ENCODE measurements at places on chromosomes 4 and X.

GRCh38 chrX:152061083-152061482, 77.3 kb downstream of the MAGEA10 start:
- no peak for DNase-seq

GRCh38 chrX:13195340-13195739, 124.5 kb downstream of the ATXN3L start:
- DNase-seq = no peak

GRCh38 chr4:24922416-24922815, 9.6 kb upstream of the CCDC149 start:
- DNase-seq = no peak

DNA sequence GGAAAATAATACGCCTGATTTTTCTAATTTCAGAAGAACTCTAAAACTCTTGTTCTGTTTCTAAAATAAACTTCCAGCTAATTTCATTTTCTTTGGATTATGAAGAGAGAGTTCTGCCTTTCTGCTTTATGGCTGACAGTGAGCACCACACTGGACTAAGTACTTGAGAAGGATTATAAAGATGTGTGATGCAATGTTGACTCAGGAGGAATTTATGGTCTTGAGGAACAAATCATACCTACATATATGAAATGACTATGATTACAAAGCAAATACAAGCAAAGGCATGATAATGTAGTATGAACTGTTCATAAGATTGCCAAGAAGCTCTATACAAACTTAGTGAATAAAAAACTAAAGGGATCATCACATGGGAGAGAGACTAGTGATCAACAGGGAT, 13.0 kb upstream of the SLC25A5 start:
- no peak for DNase-seq

GRCh38 chrX:28628120-28628519, 40.9 kb downstream of the IL1RAPL1 start:
- no peak for DNase-seq

- no peak for DNase-seq
Observed at GRCh38 chr4:152360045-152360410, 175.9 kb downstream of the FBXW7 start.

DNA sequence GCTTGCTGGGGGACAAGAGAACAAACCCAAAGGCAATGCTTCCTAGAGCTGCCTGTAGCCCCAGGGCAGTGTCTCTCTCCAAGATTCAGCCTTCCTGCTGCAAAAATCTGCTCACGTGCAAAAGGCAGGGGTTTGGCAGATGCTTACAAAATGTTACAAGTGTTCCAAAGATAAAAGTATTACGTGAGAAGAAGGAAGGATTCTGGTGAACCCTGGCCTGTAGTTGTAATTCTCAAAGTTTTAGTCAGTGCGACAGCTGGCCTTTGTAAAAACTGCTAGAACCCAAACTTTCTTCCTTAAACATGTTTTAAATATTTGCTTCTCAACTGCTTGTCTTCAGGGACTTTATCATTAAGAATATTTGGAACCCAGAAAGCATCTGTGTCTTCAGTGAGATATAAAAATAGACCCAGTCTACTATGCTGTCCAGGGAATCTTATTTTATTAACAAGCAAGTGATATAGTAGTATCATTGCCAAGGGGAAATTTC, 232.3 kb downstream of the FRMPD4 start:
- no peak for DNase-seq

GRCh38 chr4:37995299-37995821, 35.2 kb downstream of the PTTG2 start:
- no peak for DNase-seq

Data from CD4-positive, alpha-beta T cell treated with Interleukin-4 for 4 hours (primary cell).